B cell (primary cell): ENCODE measurements at places on chromosomes 3 and 15. TPM values are rescaled to one million over a fixed set of nuclear protein-coding genes. Genes with fewer than 3 reads are reported as not detected.

- no peak for DNase-seq
These were observed 29.7 kb upstream of the SLMAP start for GRCh38 chr3:57726397-57726796.

FGF12 gene
- 0.03 TPM in 1 of 2 replicates, not detected in the other for polyA plus RNA-seq

GOLGA6A gene
- 0.31 TPM in 1 of 2 replicates, not detected in the other for polyA plus RNA-seq

VIPR1 gene
- polyA plus RNA-seq, result 0.79 and 8.0 TPM in 2 replicates

GRCh38 chr3:112437146-112438022, 61.9 kb downstream of the BTLA start:
- DNase-seq, result peak; percentile 36

FBXW12 gene
- polyA plus RNA-seq, result not detected in 2 replicates

- no peak for DNase-seq
These were observed 55.8 kb downstream of the SHOX2 start for GRCh38 chr3:158050461-158050860.

- no peak for DNase-seq
These were observed 161.0 kb upstream of the PFN2 start for GRCh38 chr3:150131663-150132062.

FGF7 gene
- not detected in 2 replicates for polyA plus RNA-seq

- DNase-seq, result peak; percentile 5
These were observed 48.4 kb downstream of the ARHGEF3 start for GRCh38 chr3:56753206-56753820.

DNA sequence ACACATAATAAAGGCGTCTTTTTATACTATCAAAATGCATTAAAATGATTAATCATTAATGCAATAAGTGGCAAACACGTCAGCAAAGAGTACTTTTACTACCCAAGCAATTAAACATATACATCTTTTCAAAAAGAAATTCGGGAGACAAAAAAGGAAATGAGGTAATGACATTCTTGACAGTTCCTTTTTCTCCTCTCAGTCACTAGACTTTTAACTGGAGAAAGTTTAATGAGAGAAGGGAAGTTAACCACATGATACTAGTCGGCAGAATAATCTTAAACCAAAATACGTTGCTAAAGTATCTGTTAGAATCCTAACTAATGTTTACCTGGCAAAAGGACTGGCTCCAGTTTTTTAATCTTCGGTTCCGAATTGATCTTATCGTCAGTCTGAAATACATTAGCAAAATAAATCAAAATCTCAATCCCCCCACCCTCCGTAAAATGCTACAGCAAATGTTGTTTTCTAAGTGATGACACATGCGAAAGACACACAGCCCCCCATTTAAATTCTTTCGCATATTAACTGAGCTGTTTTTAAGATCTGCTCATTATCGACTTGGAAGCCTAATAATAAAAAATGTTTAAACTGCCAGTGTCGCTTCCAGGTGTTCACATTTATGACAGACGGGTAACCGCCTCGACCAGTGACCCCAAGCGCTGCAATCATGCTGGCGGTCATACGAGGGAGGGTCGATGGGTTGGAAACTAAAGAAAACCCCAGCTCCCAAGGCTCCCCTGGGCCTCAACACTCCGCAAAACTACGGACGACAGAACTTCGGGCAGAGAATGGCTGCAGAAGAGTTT, 778 bp downstream of the MTMR10 start:
- peak; percentile 49 for DNase-seq

PLCH1 gene
- 0.06 TPM in 1 of 2 replicates, not detected in the other for polyA plus RNA-seq

GRCh38 chr3:150275941-150276340, 132.2 kb upstream of the TSC22D2 start:
- no peak for DNase-seq

GPR171 gene
- polyA plus RNA-seq, result 0.75 and 1.3 TPM in 2 replicates
